Breast epithelium (tissue), 4 donors: ENCODE measurements at places on chromosomes 2 and 18.

GRCh38 chr2:52956766-52957165 lies 810.8 kb upstream of the CHAC2 start:
- H3K27me3 ChIP-seq: no peaks in the 10 kb centered on the region
- H3K36me3 ChIP-seq: no peaks in the 10 kb centered on the region
- no peak overlapping the region for H3K27ac ChIP-seq

DNA sequence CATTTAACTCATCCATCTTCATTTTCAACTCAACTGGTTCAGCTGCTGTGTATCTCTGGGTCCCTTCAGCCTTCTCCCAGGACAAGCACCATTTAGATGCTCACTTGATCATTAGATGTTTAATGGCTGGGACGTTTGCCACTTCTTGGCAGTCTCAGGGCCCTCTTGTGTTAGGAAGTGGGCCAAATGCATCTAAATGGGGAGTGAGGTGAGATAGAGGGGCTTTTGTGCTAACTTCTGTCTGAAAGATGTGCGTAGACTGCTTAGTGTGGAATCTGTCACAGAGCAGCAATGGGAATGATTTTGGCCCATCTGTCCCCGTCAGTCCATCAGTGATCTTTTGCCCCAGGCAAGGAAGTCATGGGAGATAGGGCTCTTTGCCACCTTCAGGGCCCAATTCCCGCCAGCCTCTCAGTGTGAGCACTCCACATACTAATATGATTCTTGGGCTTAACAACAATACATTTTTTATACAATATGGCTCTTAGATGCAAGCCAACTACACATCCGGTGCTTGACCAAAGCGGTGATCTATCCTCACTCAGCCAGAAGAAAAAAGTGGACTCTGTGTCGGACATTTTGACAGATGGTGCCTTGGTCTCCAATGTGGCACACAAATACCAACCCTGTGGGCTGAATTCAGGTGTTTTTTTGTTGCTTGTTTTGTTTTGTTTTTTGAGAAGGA lies 95.7 kb upstream of the EPC2 start:
- no peaks in the 10 kb centered on the region for H3K36me3 ChIP-seq
- no peak overlapping the region for H3K4me3 ChIP-seq
- no peak for DNase-seq
- no peak overlapping the region for H3K27ac ChIP-seq
- H3K4me1 ChIP-seq: no peaks in the 10 kb centered on the region
- no peaks in the 10 kb centered on the region for H3K27me3 ChIP-seq

DNA sequence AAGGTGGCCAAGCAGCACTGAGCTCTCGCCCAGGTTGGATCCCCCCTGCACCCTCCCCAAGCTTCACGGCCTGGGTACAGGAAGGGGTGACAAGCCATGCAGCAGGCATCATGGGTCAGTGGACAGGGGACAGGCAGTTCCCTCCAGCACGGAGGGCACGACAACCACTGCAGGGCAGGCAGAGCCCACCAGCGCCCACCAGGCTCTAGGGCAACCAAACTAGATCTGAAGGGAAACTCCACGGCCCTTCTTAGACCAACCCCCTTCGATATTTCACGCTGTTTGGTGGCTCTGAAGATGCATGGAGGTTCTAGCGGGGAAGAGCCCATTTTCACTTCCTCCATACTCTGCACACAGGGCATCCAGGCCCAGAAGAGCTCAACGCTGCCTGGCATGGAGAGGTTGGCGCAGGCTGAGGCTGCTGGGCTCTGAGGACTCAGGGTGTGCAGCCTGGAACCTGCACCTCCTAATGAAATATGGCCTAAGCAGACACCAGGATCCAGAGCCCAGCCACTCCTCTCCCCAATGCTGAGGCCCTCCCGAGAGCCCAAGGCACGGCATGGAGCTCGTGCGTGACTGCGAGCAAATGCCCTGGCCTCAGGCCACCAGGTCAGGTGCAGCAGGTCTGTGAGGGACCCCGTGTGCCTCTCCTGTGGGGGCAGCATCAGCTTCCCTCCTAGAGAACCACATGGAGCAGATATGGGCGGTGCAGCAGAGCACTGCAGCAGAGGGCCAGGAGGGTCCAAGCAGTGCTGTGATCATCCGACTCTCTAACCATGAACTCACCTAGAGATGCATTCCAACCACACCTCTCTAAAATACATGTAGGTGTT lies 8.7 kb upstream of the MTERF4 start:
- no peaks in the 10 kb centered on the region for H3K36me3 ChIP-seq
- no peak overlapping the region for H3K4me3 ChIP-seq
- H3K27me3 ChIP-seq: no peaks in the 10 kb centered on the region
- H3K27ac ChIP-seq: no peak overlapping the region
- DNase-seq: no peak
- no peaks in the 10 kb centered on the region for H3K4me1 ChIP-seq

GRCh38 chr2:27887111-27887510 lies 3.1 kb downstream of the RBKS start:
- H3K4me3 ChIP-seq: no peak overlapping the region
- no peak for DNase-seq
- no peaks in the 10 kb centered on the region for H3K27me3 ChIP-seq

- no peak overlapping the region for H3K4me3 ChIP-seq
- H3K27ac ChIP-seq: no peak overlapping the region
- H3K4me1 ChIP-seq: no peaks in the 10 kb centered on the region
- H3K27me3 ChIP-seq: no peaks in the 10 kb centered on the region
These were observed 93.3 kb upstream of the ALKAL2 start for GRCh38 chr2:381181-381580.

DNA sequence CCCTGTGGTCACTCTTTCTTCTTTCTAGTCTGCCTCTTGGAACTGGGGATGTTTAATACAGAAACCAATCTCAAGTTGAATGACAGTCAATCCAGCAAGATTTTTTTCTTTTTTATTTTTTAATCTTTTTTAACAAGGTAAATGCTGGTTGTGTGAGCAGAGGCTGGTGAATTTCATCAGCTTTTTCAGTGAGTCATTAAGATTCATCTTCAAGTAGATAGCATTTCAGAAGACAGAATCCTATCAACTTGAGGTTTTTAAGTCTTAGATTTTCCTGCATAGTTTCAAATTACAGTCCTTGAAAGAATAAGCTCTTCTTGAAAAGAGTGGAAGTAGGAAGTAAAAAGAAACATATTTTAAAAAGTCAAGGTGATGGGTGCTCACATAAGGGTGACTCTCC lies 12.4 kb downstream of the SLC8A1 start:
- no peak for DNase-seq
- H3K4me3 ChIP-seq: no peak overlapping the region
- H3K27ac ChIP-seq: no peak overlapping the region
- no peaks in the 10 kb centered on the region for H3K4me1 ChIP-seq

- no peaks in the 10 kb centered on the region for H3K36me3 ChIP-seq
- H3K27me3 ChIP-seq: no peaks in the 10 kb centered on the region
- H3K4me1 ChIP-seq: no peaks in the 10 kb centered on the region
- no peak overlapping the region for H3K4me3 ChIP-seq
These were observed 396.8 kb downstream of the NCKAP5 start for GRCh38 chr2:133171393-133172004.

DNA sequence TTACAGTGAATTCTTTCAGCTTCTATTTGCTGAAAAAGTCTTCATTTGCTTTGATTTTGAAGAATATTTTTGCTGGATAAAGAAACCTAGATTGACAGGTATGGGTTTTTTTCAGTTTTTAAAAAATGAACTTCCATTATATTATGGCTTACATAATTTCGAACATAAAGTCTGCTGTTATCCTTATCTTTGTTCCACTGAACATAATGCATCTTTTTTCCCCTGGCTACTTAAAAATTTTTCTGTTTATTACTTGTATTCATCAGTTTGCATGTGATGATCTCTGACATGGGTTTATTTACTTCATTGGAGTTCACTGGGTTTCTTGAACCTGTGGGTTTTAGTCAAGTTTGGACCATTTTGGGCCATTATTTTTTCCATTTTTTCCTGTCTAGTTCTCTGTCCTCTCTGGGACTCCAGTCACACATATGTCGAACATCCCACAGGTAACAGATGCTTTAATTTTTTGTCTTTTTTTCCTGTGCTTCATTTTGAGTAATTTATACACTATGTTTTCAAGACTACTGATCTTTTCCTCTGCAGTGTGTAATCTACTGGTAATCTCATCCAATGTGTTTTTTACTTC lies 33.1 kb downstream of the SEC11C start:
- no peaks in the 10 kb centered on the region for H3K36me3 ChIP-seq
- no peak overlapping the region for H3K27ac ChIP-seq
- H3K4me1 ChIP-seq: no peaks in the 10 kb centered on the region
- no peak for DNase-seq
- no peak overlapping the region for H3K4me3 ChIP-seq

DNA sequence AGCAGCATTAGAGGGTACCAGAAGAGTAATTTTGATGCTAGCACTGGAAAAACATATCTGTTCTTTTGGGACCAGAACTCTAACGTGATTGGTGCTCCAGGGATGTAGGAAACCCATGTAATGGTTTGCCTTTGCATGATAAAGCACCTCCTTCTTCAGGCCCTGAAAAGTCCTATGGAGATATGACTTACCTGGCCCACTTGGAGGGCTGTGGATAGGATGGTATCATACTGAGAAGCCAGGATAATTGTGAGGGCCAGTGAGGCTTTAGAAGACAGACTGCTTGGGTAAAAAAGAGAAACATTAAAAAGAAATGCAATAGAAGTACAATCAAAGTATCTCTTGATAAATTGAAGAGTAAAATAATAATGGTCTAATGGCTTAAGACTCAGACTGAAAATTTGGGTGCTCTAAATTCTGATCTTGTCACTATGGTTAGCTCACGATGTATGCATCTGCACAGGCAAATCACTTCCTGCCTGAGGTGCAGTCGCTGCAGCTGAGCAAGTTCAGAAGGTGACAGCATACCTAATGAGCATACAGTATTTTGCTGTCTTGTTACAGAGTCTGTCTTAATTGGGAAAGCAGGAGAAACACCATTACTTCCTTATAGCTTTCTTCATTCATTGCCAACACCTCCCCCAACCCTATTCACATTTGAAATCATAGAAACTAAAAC lies 371.5 kb downstream of the NUP35 start:
- H3K27me3 ChIP-seq: no peaks in the 10 kb centered on the region
- no peak for DNase-seq
- no peak overlapping the region for H3K4me3 ChIP-seq
- no peaks in the 10 kb centered on the region for H3K36me3 ChIP-seq
- H3K4me1 ChIP-seq: no peaks in the 10 kb centered on the region
- H3K27ac ChIP-seq: no peak overlapping the region

DNA sequence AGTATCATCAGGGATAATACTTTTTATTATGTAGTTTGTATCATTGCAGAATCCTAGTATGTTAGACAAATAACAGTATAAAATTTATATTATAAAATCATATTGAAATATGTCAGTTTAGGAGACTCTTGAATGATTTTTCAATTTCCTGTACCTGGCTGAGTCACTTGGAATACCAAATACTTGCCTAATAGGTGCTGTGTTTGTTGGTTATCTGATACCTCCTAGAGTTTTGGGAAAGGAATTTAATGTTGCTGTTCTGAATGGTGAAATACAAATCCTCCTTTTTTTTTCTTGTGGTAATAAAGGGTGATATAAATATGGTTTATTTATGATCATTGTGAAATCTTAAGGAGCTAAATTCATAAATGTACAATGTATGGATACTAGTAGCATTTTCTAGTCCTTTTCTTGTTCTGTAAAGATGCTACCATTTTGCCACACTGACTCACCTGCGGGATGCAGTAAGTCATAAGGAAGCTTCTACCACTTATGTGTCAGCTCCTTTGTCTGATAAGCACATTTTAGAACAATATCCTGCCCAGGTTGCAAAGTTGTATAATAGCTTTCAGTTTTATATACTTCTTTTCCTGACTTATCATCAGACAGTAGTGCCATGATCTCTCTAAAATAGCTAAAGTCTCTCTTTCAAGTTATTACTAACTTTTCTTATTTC lies 465.5 kb downstream of the XIRP2 start:
- DNase-seq: no peak
- H3K27me3 ChIP-seq: no peaks in the 10 kb centered on the region
- no peaks in the 10 kb centered on the region for H3K36me3 ChIP-seq
- no peak overlapping the region for H3K27ac ChIP-seq

DNA sequence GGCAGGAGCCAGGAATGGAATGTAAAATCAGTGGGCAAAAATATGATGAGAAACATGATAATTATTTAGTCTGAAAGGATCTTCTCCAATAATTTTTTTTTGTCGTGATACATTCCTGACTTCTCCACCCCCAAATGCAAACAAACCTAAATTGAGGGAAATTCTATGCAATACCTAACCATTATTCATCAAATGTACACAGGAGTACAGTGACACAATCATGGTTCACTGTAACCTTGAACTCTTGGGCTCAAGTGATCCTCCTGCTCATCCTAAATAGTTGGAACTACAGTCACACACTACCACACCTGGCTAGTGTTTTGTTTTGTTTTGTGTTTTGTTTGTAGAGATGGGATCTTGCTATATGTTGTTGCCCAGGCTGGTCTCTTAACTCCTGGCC lies 46.5 kb downstream of the RAB10 start:
- no peaks in the 10 kb centered on the region for H3K27me3 ChIP-seq
- no peaks in the 10 kb centered on the region for H3K4me1 ChIP-seq
- H3K27ac ChIP-seq: no peak overlapping the region
- H3K4me3 ChIP-seq: no peak overlapping the region

GRCh38 chr2:104734937-104735586 lies 118.9 kb upstream of the POU3F3 start:
- no peak for DNase-seq
- no peaks in the 10 kb centered on the region for H3K36me3 ChIP-seq
- no peaks in the 10 kb centered on the region for H3K27me3 ChIP-seq
- no peak overlapping the region for H3K27ac ChIP-seq
- H3K4me3 ChIP-seq: no peak overlapping the region

GRCh38 chr2:155502766-155503165 lies 804.3 kb downstream of the KCNJ3 start:
- H3K4me3 ChIP-seq: no peak overlapping the region
- no peaks in the 10 kb centered on the region for H3K4me1 ChIP-seq
- H3K27ac ChIP-seq: no peak overlapping the region
- no peaks in the 10 kb centered on the region for H3K36me3 ChIP-seq

DNA sequence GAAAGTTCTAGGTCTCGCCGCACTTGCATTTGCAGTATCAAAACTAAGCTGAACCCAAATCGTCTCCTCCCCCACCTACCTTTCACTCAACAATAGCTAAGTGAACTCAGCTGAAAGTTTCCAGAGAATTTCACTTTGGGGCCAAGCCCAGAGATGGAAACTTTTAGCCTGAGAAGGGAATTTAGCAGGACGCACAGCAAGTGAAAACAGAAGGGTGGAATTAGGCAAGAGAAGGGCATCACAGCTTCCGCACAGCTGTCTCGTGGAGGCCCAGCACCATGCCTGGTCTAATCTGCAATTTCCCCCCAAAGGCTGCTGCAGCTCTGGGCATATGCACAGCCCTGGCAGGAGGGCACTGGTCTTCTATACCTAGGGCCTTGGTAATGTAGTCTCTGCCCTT lies 262.0 kb downstream of the TNS1 start:
- no peaks in the 10 kb centered on the region for H3K4me1 ChIP-seq
- no peak overlapping the region for H3K27ac ChIP-seq

DNA sequence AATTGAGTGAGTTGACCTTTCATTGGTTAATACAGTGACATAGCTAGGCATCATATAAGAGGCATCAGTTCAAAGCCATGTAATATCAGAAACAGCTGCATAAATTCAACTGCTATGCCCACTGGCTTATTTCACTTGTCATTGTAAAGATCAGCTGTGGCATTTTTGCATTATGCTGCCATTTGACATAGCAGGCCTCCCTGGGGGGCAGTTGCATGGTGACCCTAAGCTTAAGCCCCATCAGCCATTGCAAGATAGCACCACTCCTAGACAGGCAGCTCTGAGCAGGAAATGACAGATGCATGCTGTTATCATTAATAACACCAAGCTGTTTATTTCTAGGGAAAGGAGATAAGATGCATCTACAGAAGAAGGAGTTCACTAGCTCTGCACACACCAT lies 233.4 kb upstream of the CNTNAP5 start:
- H3K27ac ChIP-seq: no peak overlapping the region
- DNase-seq: no peak
